Natural killer cell (primary cell): ENCODE measurements at places on chromosomes 7 and 10. TPM values are rescaled to one million over a fixed set of nuclear protein-coding genes. Genes with fewer than 3 reads are reported as not detected.

ASZ1 gene
- not detected for total RNA-seq

DNA sequence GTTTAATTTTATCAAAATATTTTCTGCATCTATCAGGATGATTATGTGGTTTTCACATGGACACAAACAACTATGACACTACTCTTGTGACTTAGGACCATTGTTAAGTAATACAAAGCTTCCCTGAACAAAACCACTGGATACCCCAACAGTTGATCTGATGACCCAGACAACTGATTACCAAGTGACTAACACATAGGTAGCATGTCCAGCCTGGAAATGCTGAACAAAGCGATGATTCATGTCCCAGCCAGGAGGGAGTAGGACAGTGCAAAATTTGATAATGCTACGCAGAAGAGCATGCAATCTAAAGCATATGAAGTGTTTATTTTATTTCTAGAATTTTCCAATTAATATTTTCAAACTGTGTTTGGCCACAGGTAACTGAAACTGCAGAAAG, 8.9 kb upstream of the PNLIP start:
- no peaks in the 10 kb centered on the region for H3K27me3 ChIP-seq
- no peak overlapping the region for H3K27ac ChIP-seq
- no peak overlapping the region for H3K4me3 ChIP-seq
- no peaks in the 10 kb centered on the region for H3K4me1 ChIP-seq
- H3K36me3 ChIP-seq, result no peaks in the 10 kb centered on the region

GRCh38 chr7:3206101-3206500, 95.0 kb upstream of the SDK1 start:
- H3K27me3 ChIP-seq, result no peaks in the 10 kb centered on the region
- peaks cover 5% of the 10 kb centered on the region for H3K4me1 ChIP-seq
- no peak overlapping the region for H3K27ac ChIP-seq
- no peaks in the 10 kb centered on the region for H3K36me3 ChIP-seq
- H3K4me3 ChIP-seq, result no peak overlapping the region
- DNase-seq, result no peak

GRCh38 chr10:103555325-103555649, 61.8 kb downstream of the NEURL1 start:
- no peaks in the 10 kb centered on the region for H3K36me3 ChIP-seq
- no peak for DNase-seq
- peaks cover 16% of the 10 kb centered on the region for H3K4me1 ChIP-seq
- no peak overlapping the region for H3K4me3 ChIP-seq

DNA sequence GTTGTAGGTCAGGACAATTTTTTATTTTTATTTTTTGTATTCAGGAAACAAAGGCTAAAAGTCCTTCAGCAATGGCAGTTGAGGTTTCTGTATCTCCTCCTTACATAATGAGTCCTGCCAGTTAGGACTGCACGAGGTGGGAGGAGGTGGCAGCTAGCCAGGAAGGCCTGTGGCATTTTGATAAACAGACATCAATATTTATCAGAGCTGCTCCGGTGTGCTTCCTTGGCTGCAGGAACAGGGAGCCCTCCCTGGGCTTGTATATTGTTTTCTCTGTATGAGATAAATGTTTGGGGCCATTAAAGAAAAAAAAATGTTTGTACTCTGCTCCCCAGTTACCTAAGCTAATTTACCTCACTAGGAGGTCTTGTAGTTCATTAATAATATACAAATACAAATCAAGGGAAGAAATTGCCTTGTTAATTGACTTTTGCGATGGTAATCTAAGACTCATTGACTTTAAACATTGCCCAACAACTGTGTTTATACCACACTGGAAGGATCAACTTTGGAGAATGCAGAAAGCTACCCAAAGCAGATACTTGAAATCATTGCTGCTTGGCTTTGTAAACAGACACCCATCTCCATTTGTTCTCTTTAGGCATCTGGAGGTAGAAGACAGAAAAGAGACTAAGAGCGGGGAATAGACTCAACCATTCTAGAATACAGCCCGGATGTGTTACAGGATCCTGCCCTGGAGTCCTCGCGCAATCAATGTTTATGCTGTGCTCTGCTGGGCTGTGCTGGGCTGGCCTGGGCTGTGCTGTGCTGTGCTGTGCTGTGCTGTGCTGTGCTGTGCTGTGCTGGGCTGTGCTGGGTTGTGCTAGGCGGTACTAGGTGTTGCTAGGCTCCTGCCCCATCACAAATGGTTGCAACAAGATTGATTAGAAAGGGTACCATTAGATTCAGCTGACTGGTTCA, 36.5 kb upstream of the PDZD8 start:
- no peaks in the 10 kb centered on the region for H3K36me3 ChIP-seq
- no peak overlapping the region for H3K4me3 ChIP-seq
- no peak for DNase-seq
- no peaks in the 10 kb centered on the region for H3K4me1 ChIP-seq
- H3K27me3 ChIP-seq, result no peaks in the 10 kb centered on the region

DNA sequence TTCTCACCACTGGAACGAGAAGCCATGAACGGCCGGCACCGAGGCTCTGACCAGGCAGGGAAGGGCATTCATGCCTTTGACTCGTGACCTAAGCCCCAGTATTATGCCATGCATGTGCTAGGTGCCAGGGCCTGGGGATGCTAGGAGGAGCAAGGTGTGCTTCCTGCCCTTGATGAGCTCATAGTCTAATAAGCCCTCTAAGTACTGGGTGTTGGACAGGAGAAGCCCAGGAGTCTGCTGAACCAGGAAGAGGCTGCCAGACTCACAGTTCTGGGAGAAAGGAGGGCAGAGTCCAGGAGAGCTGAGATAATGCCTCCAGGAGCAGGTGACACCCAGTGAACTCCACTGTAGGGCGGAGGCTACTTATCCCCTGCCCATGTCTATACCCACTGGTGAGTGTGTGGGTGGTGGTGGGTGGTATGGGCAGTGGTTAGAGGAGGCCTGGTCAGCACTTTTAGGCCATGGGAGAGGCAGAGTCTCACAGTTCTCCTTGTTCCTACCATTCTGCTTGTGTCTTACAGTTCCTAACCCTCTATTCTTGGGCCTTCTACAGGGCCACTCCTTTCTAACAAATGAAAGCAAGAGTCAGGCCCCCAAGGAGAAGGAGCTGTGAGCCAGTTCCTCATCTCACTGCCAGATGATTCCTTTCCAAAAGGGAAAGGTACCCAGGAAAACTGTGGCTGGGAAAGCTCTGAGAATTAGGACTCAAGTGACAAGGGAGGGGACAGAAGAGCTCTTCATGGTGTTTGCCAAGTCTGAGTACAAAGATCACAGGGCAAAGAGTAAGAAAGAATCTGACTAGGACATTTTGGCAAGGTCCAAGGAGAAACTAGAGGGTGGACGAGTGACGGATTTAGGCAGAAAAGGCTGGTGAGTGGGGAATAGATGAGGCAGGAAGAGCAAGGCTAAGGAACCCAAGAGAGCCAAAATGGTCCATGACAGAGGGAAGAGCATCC, 3.6 kb upstream of the MXI1 start:
- no peak overlapping the region for H3K27ac ChIP-seq
- no peak overlapping the region for H3K4me3 ChIP-seq
- no peak for DNase-seq
- H3K4me1 ChIP-seq, result peaks cover 18% of the 10 kb centered on the region
- no peaks in the 10 kb centered on the region for H3K36me3 ChIP-seq
